ENCODE measurements at places on chromosomes 5 and 9.

GRCh38 chr5:169251333-169252084 is 49.4 kb downstream of the SLIT3 start:
- no peak for DNase-seq

- DNase-seq, result no peak
Measured at GRCh38 chr5:59725392-59725767, 168.1 kb downstream of the PDE4D start.

DNA sequence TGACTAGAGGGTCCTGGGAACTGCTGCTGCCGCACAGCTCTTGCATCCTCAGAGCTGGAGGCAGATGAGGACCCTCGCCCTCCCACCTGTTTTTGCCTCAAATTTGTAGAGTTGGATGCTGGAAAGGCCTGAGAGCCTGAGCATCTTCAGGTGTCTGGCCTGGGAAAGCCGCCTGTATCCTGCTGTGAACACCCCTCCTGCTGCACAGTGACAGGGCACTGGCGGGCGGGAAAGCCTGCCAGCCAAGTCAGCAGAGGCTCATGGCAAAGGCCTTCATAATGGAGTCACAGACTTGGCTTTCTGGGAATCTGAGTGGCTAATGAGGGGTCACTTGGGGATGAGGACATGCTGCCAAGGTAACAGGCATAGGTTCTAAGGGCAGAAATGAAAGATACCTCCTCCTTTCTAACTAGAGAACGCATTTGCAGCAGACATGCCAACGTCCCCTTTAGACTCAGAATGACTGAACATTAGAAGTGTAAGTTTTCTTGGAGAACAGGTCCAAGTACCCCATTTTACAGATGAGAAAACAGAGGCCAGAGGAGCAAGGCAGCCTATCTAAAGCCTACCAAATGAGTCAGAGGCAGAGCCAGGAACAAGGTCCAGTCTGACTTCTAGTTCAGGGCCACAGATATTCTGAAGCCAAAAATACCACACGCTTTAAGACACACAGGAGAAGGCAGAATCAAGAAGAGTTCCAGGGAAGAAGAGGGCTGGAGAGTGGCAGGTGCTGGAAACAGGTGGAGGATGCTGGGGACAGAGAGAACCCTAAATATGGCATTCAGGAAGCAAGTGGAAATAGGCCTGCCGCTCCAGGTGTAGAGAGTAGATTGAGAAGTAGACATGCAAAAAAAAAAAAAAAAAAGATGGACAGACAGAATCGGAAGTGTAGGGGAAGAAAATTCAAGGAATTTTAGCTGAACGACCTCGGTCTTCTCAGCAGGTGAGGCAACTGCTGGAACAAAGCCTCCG is 44.1 kb downstream of the EPB41L4B start:
- no peak for DNase-seq

- DNase-seq, result no peak
Measured at GRCh38 chr5:83048277-83048676, 28.9 kb downstream of the TMEM167A start.

GRCh38 chr5:172868924-172869591 is 35.0 kb downstream of the ERGIC1 start:
- no peak for DNase-seq

GRCh38 chr9:121812159-121812735 is 160.8 kb downstream of the DAB2IP start:
- no peak for DNase-seq

DNA sequence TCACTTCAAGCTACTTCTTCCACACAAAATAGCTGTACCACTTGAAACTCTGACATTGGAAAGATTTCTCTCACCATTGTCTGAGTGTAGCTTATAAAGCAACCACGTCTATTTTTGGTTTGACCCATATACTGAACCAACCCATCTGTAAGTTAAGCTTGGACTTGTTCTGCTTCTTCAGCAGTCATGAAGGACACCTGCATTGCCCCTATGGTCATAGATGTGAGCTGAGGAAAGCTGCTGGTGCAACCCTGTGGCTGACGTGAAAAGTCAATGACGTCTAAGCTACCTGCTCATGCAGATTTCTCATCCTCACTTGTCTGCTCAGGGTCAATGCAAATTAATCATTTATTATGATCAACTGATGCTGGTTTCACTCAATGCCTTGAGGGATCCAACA is 417.4 kb downstream of the CETN3 start:
- no peak for DNase-seq

DNA sequence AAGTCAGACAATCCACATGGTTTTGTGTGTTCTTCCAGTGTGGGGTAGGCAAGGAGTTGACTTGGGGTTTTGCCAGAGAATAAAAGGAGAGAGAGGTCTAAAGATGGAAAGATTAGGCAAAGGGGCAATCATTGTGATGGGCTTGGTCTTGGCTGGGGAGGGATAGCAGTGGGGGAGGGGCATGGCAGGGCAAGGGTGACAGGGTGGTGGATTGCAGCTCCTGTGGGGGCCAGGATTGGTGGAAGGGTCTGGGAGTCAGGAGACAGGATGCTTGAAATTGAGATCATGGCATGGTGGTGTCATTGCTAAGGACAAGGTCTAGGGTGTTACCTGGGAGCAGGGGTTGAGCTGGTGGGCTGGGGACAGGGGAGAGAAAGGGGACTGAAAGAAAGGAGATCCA is 57.6 kb downstream of the ZNF618 start:
- DNase-seq, result no peak

GRCh38 chr9:123697686-123698085 is 232.2 kb downstream of the DENND1A start:
- DNase-seq, result no peak

- peak; percentile 18 for DNase-seq
Measured at GRCh38 chr9:20620650-20621470, 1.4 kb downstream of the MLLT3 start.

GRCh38 chr9:8917956-8918739 is 1118.6 kb upstream of the DMAC1 start:
- DNase-seq, result no peak

GRCh38 chr9:136497916-136498695 is 15.3 kb upstream of the SEC16A start:
- DNase-seq, result no peak

GRCh38 chr9:135671591-135672041 is 8.5 kb downstream of the LCN9 start:
- no peak for DNase-seq

GRCh38 chr9:33437898-33438297 is 9.5 kb downstream of the AQP3 start:
- DNase-seq, result no peak

- DNase-seq, result no peak
Measured at GRCh38 chr9:104864675-104865104, 63.3 kb downstream of the ABCA1 start.

DNA sequence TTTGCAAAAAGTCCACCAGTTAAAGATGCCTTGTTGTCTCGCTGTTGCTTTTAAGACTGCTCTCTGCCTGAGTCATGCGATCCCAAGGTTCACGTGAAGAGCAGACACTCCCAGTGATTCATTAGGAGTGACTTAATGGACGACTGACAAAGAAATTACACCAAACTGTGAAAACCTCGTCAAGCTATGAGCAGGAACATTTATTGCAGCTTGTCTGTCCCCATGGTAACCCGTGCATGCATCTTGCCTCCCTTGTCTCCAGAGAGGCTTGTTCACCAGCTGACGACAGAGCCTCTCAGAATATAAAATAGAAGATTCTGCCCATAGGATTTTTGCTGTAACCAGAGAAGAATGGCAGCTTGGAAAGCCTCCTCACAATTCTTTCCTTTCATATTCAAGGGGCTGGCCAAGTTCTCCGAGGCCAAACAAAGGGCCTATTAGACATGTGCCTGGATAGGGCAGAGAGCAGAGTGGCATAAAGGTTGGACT is 352.7 kb downstream of the SPOCK1 start:
- DNase-seq, result no peak

GRCh38 chr5:62653864-62654575 is 75.4 kb downstream of the LRRC70 start:
- DNase-seq, result no peak

DNA sequence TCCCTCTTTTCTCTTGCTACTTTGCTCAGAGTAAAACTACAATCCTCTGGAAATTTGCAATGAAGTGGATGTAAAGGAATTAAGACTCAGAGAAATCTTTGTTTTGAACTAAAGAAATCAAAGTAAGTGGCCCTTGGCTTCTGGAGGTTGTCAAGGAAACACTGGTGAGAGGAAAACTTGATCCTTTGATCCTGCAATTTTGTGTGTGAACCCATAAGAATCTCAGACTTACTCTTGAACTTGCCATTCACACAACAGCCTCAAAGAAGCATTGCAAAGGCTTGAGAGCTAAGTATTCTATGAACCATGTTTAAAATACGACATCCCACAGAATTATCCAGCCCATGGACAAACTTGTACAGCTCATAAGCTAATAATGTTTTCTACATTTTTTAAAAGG is 827.5 kb downstream of the TAF11L14 start:
- DNase-seq, result no peak

- no peak for DNase-seq
Measured at GRCh38 chr9:127056446-127056845, 66.0 kb downstream of the ANGPTL2 start.

GRCh38 chr5:107425541-107426031 is 245.2 kb downstream of the EFNA5 start:
- DNase-seq, result no peak

DNA sequence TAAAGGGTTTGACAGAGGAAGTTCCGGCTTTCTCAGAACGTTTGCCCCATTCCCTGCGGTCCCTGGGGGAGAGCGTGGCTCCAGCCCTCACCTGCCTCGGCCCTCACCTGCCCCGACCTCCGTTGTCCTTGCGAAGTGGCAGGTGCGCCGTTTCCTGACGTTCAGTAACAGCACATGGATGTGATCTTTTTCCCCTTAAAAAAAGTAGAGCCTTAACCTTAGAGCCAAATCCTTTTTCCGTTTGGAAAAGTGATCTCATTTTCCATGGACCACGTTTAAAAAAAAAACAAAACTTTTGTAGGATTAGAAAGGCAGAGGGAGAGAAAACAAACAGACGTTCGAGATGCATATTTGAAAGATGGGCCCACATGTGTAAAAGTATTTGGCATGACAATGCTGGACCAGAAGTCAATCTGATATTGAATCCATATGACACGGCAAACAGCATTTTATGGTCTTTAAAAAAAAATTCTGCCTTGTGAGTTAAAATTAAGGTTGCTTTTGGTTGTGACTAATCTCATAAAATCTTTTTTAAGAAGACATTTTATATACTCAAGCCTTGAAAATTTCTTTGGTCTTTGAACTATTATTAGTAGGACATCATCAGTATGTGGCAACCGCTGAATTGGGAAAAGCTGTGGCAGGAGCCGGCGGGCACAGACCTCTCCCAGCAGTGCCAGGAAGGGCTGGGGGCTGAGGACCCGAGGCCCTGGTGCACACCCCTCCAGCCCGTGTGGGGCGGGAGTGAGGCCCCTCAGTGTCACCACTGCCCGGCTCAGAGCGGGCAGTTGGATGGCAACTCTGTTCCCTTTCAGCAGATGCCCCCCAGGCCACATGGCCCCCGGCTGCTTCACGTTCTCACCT is 42.5 kb upstream of the EXOC3 start:
- DNase-seq, result no peak

DNA sequence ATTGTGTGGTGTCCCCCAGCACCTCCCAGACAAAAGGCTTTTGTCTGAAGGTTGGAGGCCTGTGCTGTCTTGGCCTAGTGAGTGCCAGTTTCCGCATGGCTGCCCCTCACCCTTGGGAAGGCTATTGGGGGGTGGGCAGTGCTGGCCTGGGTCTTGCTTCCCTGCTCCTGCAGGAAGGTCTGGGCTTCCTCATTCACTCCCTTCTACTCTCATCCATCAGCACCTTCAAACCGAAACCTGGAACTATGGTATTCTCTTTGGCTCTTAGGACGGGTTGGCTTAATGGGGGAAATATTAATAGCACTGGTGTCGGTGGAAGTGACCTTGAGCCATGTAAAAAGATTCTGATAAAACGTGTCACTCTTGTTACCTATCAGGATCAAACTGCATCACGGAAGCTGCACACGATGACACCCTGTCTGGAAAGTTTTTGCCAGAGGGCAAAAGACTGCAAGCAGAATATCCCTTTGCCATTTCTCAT is 34.0 kb upstream of the GLRX start:
- DNase-seq, result no peak

DNA sequence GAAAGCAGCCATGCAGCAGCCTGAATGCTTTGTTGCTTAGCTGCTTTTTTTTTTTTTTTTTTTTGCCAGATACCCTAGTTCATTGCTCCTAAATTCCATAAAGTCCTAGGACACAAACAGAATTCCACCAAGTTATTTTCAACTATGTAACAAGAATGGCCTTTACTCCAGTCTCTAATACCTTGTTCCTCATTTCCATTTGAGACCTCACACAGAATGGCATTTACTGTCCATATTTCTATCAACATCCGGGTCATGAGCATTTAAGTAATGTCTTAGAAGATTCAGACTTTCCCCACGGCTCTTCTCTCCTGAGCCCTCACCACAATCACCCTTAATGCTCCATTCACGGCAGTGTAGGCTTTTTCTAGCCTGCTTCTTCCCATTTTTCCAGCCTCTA is 31.7 kb upstream of the FBXW11 start:
- no peak for DNase-seq

GRCh38 chr9:134007571-134007970 is 15.4 kb upstream of the VAV2 start:
- no peak for DNase-seq

- no peak for DNase-seq
Measured at GRCh38 chr5:170362656-170363055, 26.5 kb downstream of the KCNMB1 start.

DNA sequence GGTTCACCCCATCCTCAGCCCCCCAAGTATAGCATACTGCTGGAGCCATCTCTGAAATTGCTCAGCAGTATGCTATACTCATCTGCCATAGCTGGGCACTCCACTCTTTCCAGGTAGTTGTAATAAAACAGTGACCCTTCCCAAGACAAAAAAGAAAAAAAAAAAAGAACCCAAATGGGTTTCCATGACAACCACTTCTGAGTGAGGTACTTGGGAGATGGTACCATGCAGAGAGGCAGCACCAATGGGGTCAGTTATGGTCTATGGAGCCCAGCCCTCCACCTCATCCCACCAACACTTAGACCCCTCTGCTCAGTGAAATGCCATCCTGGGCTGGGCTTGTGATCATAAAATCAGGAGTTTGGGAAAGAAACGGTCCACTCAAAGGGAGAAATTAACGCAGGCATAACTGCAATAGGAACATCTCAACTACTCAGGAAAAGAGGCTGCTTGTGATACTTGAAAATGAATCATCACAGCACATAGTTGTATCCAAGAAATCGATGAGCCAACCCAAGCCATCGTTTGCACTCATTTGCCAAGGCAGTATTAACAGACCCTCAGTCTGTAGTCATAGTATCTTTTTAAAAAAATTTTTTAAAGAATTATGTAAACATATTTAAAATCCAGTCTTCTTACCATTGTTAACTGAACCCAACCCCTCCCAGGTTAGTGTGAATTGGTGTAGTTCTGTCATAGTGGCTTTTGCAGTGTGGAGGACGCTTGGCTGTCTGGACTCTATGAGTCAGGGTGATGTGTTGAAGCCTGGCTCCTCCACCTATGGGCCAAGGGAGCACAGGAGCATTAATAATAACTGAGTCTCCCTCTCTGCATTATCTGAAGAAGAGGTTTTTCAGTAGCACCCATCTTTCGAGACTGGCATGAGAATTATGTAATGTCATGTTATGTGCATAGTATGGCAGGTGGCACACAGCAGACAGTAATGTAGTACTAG is 402.7 kb downstream of the SPOCK1 start:
- no peak for DNase-seq
